ENCODE measurements at places on chromosomes 4 and X.

GRCh38 chrX:72609313-72609712 is 36.7 kb upstream of the HDAC8 start:
- DNase-seq, result no peak

GRCh38 chrX:39484159-39485068 is 613.3 kb downstream of the BCOR start:
- no peak for DNase-seq

DNA sequence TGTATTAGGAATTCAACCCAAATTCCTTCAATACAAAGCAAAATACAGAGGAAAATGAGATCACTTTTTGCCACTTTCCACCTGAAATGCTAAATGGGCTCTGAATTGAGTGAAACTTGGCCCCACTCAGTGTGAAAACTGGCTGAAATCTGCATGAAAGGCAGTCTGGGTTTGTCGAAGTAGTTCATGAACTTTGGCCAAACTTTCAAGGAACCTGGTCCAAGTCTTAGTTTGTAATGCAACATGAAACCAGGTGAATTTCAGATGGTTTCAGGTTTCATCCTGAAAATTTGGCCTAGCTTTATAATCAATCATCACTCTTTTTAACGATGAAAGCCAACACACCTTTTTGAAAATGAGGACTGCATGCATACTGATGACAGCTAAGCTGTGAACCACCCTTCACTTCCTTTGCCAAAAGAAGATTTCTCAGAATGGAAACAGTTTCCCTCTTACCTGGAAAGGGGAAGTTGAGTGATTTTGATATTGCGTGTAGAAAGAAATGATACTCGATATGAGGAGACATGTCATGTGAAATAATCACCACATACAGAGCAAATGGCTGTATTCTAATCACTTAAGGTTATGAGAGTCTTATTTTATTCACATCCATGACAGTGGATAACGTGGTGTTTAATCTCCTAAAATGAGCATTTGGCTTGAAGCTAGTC is 209.9 kb upstream of the ETNPPL start:
- DNase-seq, result no peak

DNA sequence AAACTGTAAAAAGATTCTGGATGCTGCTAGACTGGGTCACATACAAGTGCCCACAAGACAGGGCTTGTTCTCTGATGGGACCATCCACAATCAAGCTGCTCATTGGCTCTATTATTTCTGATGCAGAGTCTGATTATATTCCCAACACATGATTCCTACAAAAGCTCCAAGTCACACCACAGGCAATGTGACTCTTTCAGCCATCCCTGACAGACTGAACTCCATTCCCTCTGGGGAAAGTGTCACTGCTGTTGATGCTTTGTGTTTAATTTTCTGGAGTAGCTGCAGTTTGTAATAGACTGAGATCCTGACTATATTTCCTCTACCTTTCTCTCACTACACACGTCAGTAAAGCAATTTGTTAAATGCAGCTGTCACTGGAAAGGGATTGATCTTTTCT is 55.4 kb upstream of the BCLAF3 start:
- DNase-seq, result no peak

- DNase-seq, result no peak
Measured at GRCh38 chr4:23788460-23788859, 101.4 kb downstream of the PPARGC1A start.

DNA sequence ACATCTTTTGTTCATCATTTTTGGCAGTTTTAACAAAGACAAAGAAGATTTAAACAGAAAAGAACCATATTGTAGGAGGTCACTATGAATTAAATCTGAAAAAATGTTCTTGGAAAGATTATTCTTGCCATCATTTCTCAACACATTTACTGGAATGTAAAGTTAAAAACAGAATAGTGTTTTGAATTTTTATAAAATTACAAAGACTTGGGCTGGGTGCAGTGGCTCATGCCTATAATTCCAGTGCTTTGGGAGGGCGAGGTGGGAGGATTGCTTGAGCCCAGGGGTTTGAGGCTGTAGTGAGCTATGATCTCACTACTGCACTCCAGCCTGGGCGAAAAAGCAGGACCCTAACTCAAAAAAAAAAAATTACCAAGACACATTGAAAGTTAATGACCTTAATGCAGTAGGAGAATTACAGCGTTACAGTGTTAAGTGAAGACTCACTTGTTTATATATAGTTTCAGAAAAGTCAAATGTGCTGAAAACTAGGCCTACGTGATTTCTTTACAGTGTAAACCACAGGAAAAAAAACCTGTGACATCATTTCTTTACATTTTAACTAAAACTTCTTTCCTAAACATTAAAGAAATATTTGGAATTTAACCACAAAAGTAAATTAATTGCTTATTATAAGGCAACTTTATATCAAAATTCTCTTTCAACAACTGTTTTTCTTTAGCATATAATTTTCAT is 7.9 kb downstream of the FAM13A start:
- no peak for DNase-seq

GRCh38 chrX:131675596-131676194 is 131.8 kb downstream of the OR13H1 start:
- no peak for DNase-seq

GRCh38 chr4:26861434-26862186 is 969 bp downstream of the STIM2 start:
- peak; percentile 38 for DNase-seq

- no peak for DNase-seq
Measured at GRCh38 chr4:7398104-7398423, 36.7 kb downstream of the PSAPL1 start.

All from activated CD8-positive, alpha-beta memory T cell treated with anti-CD3 and anti-CD28 coated beads for 1 hour (primary cell).